ENCODE measurements at places on chromosomes 16 and 17.

GRCh38 chr16:77531752-77532151 is 96.9 kb upstream of the ADAMTS18 start:
- DNase-seq, result no peak

GRCh38 chr17:35849469-35850348 is 19.0 kb downstream of the HEATR9 start:
- peak; percentile 27 for DNase-seq

- no peak for DNase-seq
Measured at GRCh38 chr17:45391291-45391690, 41.4 kb downstream of the ARHGAP27 start.

GRCh38 chr17:8257801-8258200 is 8.7 kb downstream of the PFAS start:
- no peak for DNase-seq

GRCh38 chr17:56937687-56938086 is 23.2 kb downstream of the COIL start:
- DNase-seq, result no peak

All from stimulated activated CD8-positive, alpha-beta memory T cell treated with anti-CD3 and anti-CD28 coated beads, Interleukin-4, amount 100 ng/mL, for 1 hour (primary cell).